ENCODE measurements at places on chromosomes 11 and 22. TPM values are rescaled to one million over a fixed set of nuclear protein-coding genes. Genes with fewer than 3 reads are reported as not detected.
A peak's percentile ranks its signal among the peaks of the same experiment; 100 is the strongest.

- DNase-seq = no peak
Observed at GRCh38 chr11:124618863-124619262, 3.8 kb upstream of the TBRG1 start.

- no peak for DNase-seq
Observed at GRCh38 chr11:96122601-96123074, 198.7 kb upstream of the MTMR2 start.

- DNase-seq = no peak
Observed at GRCh38 chr11:93403930-93404329, 73.4 kb downstream of the DEUP1 start.

Gene POLR2F
- total RNA-seq = 56.9 TPM

DNA sequence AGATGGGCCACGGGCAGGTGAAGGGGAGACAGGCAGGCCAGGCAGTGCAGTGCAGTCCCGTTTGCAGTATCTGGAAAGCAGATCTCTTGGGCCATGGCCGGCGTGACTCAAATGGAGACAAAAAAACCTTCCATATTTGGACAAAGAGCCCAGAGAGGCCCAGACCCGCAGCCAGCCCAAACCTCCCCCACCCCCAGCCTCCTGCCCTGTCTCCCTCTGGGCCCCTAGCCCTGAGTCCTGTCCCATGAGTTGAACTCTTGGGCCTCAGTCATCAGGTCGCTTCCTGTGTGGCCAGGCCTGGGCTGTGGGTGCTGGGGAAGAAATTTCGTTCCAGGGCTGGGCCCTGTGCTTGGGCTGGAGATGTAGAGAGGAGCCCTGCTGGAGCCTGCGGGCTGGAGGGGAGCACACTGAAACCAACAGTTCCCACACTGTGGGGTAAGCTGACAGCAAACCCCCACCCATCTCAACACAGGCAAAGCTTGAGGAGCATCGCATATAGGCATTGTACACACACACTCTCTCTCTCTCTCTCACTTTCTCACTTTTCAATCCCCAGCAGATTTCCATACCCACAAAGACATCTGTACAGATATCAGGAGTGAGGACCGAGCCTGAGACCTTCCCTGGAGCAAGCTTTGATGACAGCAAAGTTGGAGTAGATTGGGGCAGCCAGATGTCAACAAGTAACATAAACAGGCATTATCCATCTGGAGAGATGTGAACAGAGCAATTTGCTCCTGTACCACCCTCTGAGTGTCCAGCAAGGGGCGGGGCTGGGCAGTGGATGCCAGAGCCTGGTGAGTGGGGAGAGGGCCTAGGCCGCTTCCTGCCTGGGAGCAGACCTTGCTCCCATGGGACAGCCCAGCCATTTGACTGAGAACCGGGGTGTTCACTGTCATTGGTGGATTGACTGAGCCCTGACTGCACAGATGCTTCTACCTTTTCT, 17.2 kb downstream of the ARHGEF17 start:
- DNase-seq = no peak

DNA sequence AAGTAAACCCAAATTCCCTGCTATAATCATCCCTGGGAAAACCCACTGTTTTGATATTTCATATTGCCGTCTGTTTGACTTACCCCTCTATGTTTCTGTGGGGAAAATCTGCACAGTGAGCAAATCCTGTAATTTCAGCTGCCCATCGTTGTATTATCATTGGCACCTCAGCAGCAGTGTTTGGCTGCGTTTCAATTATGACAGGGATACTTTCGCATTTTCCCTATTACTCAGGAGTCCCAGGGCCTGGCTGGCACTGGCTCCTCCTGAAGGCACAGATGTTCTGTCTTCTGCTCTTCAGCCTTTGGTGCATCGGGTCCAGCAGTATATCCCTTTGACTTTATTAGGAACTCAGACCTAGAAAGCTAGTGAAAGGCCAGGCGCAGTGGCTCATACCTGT, 12.2 kb upstream of the MMP12 start:
- DNase-seq = no peak

- DNase-seq = no peak
Observed at GRCh38 chr11:876545-876944, 33.9 kb downstream of the TSPAN4 start.

Gene RHOD
- total RNA-seq = 22.2 TPM

Gene LRRC32
- 136 TPM for total RNA-seq

Gene MB
- total RNA-seq = 0.55 TPM

Gene OR8G1
- not detected for total RNA-seq

Gene OR2AG1
- total RNA-seq = not detected

DNA sequence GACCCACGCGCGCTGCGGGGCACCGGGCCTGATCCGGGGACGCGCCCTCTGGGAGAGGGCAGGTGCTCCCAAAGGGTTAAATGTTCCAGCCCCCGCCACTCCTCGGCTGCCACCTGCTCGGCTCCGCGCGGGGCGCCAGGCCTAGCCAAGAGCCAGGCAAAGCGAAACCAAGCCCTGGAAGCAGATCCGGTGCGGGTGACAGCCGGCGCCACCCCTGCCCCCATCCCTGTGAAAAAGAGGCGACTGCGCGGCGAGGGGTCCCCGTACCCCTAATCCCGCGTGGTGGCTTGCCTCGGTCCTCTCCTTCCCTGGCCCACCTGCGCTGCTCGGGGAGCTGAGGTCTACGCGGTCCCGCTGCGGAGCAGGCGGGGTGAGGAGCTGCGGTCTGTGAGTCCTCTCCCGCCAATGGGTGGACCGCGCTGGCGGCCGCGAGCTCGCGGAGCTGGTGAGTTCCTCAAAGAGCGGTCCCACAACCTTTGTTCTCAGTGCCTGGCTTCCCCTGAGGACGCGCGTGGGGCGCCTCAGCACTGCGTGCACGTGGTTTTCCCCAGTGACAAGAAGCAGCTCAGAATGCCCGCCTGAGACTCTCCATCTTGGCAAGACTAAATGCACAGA, at the start of gene ME3:
TSS of gene ME3 (minus strand) at position 610 of the 615 bp plus-strand sequence.
- peak; percentile 92 for DNase-seq

Gene MYOD1
- total RNA-seq = not detected

Gene C1QTNF5
- total RNA-seq = 52.9 TPM

Gene TTC28
- total RNA-seq = 34.1 TPM

GRCh38 chr11:3169255-3170043, 4.3 kb upstream of the OSBPL5 start:
- no peak for DNase-seq

- no peak for DNase-seq
Observed at GRCh38 chr11:26792941-26793340, 71.1 kb upstream of the SLC5A12 start.

Gene MRPL17
- total RNA-seq = 42.2 TPM

Gene MAML2
- 19.9 TPM for total RNA-seq

DNA sequence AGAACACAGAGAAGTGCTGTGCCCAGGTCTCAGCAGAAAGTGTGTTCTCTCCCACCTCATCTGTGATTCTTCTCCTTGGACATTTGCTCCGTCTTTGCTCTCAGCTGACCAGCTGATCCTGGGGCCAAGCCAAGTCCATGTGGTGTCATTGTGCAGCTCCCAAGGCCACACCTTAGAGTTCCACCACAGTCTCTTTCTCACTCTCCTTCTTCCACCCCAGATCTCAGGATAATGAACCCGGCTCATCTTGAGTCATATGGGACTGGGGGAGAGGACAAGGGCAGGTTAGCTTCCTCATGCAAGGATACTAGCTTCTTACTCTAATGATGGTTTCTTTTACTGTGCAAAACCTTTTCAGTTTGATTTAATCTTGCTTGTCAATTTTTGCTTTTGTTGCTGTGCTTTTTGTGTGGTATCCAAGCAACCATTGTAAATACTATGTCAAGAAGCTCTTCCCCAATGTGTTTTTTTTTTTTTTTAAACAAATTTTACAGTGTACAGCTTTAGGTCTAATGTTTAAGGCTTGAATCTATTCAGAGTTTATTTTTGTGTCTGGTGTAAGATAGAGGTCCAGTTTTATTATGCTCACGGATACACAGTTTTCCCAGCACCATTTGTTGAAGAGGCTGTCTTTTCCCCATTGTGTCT, 75.0 kb upstream of the OR4B1 start:
- DNase-seq = no peak

Gene DGCR6
- 5.3 TPM for total RNA-seq

DNA sequence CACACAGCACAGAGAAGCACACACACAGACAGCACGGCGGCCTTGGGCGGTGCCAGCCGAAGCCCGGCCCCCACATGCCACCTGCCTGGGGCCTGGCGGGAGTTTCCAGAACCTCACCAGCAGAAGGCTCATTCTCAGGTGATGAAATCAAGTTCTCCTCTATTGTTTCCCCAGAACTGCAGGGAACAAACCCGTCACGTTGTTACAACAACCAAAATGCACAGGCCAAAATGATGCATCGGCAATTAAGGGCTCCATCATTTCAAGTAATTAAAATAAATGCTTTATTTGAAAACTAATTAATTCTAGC, 30.8 kb downstream of the GNB1L start:
- peak; percentile 86 for DNase-seq

DNA sequence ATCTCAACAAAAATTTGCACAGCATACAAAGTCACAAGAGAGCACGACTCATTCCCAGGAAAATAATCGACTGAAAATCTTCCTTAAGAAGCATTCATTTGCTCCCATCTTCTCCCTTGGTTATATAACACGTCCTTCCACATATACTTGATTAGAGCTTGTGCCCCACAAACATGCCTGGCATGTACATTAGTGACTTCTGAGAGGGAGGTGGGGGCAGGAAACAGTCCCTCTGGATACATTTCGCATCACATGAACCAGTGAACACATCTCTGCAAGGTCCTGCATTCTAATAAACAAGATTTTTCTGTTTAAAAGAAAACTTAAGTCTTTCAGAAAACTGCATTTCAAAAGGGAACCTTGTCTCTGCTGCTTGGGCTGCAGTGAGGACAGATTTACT, 54.1 kb upstream of the IGLL5 start:
- no peak for DNase-seq

DNA sequence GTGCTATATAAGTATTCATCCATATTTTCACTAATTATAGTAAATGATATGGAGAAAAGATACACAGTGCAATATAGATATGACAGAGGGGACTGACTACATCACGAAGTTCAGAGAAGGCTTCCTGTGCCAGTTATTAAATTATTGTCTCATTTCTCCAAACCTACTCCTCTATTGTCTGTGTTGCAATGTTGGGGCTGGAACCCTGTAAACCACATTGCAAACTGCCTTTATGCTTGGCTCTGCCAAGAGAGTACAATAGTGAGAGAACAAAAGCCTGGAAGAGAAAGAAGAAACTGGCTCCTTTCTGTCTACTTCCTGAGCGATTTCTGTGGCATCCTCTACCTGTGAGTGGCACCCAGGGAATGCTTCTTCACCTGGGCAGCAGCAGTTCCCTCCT, 46.4 kb downstream of the ME3 start:
- DNase-seq = no peak

Gene KCNJ1
- total RNA-seq = not detected

GRCh38 chr11:102936864-102937509, 18.5 kb downstream of the MMP13 start:
- no peak for DNase-seq

DNA sequence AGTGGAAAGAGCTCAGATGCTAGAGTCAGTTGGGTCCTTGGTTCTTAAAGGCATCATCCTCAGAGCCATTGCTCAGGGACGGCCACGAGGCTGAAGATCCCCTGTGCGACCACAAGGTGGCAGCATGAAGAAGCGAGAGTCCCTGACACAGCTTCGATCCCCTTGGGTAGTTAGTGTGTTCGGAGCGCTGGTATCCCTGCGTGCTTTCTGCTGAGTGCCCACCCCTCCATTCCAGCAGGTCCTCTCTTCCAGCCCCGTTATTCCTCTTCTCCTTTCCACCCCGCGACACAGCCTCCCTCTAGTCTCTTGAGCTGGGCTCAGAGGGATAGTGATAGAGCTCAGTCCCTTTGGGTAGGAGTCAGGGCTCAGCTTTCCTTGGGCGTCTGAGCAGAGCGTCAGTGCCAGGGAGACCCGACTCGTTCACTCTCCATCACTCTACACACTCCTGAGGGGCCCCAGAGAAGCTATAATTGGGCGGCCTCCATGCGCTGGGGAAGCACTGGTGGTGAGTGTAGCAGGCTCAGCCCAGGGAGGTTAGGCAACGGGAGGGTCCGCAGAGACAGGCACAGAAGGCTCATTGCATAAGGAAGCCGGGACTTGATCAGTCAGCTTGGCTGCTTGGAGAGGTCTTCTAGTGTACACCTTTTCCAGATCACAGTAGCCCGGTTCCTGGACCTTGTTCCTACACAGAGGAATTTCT, at the start of gene OR51D1:
TSS of gene OR51D1 (plus strand) at position 516 of the 700 bp plus-strand sequence. CDS start 2,314 bp downstream, outside the sequence.
- DNase-seq = no peak

DNA sequence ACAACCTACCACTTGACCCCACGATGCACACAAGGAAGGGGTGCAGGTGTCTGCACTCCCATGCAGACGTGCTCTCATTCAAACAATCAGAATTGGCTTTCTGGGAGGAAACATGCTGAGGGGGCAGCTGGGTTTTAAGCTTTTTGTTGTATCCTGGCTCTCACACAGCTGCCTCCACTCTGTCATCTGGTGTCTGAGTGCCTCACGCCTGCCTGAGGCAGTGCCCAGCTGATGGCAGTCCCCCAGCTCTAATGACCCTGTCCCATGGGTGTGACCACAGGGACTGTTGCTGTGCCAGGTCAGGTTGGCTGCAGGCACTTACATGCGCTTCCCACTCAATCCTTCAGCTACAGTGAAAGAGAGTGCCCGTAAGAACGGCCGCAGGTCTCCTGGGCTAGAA, 53.7 kb downstream of the ARFGAP3 start:
- DNase-seq = peak; percentile 86

- DNase-seq = no peak
Observed at GRCh38 chr22:46220921-46221320, 29.2 kb downstream of the CDPF1 start.

Gene TUBA8
- total RNA-seq = 5.1 TPM

- peak; percentile 91 for DNase-seq
Observed at GRCh38 chr11:119056421-119056999, 495 bp downstream of the HYOU1 start.

GRCh38 chr11:104435494-104435893, 271.5 kb upstream of the PDGFD start:
- DNase-seq = no peak

DNA sequence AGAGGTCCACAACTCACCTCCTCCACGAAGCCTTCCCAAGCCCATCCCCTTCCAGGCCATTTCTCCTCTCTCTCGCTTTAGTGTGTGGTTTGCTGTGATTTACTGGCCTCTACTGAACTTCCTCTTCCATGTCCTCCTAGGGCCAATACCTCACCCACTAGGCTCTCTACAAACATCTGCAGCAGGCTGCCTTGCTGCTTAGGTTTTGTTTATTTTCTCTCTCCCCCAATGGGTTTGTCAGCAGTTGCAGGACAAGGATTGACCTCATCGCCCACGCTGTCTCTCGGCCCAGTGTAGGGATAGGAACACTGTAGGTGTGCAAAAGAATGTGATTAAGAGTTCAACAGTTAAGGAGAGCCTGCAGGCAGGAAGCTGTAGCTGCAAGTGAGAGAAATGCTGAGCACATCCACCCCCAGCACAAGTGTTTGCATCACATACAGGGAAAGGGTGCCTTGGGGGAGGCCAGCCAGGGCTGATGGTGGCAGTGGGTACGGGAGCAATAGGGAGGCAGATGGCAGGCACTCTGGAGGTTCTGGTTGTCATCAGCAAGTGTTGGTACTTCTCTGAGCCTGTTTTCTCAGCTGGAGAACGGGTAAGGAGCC, 1.4 kb downstream of the PC start:
- no peak for DNase-seq

Gene OR2AT4
- total RNA-seq = not detected

All from mesenteric fat pad (tissue), 1 donor.